ENCODE measurements at places on chromosomes 5 and 9.

DNA sequence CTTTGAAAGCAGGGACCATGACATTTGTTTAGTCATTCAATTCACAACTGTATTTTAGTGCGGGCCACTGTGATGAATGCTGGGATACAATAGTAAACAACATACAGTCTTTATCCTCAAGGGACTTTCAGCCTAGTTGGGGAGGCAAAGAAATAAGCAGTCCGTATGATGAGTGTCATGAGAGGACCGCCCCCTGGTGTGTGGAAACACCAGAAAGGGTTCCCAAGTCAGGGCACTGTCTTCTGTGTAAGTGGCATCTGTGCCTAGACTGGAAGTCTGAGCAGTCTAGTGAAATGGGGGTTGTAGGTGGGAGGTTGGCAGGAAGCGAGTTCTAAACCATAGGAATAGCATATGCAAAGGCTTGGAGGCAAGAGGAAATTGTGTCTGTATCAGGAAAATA, 6.8 kb downstream of the C9orf43 start:
- DNase-seq, result no peak

DNA sequence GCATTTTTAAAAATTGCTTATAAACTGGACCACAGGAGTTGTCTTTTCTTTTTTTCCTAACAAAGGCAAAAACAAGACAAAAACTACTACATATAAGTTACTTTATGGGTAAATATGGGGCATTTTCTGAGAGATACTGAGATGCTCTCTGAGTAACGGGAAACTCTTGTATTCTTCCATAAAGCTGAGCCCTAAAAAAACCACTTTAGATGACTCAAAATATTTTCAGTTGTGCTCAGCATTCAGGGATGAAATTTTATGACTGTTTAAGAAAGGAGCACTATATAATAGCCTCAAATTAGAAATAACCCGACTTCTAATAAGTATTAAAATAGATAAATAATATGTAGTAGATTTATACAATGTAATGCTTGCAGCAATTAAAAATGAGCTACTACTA, 644.5 kb downstream of the KCTD16 start:
- no peak for DNase-seq

DNA sequence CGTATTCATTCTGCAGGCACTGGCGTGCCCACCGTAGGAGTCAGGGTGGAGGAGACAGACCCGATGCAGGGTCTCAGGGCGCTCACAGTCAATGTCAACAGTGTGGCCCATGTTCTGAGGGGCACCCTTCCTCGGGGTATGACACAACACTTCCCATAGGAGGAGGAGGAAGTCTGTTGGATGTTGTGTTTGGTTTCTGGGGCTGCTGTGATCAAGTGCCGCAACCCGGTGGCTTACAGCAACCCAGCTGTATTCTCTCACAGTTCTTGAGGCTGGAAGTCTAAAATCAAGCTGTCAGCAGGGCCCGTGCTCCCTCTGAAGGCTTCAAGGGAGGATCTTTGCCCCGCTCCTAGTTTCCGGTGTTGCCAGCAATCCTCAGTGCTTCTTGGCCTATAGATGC, 5.6 kb upstream of the HNRNPAB start:
- no peak for DNase-seq

DNA sequence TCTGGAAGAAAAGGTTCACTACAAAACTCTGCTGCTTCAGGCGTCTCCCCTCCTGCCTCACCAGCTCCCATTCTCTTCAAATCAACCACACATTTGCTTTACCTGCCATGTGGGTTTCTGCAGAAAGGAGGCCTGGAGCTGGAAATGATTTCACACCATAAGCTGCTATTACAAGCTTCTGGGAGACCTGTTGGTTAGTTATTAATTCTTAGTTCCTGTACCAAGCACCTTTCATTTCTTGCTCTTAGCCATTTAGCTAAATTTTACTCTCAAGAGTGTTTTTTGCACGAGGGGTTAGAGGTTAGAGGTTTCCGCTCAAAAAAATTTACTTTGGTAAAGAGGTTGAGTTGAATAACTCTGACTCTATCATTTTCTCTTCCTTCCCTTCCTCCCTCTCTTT, 70.3 kb downstream of the MAP1B start:
- DNase-seq, result no peak

GRCh38 chr5:142221091-142221860, 103.5 kb downstream of the SPRY4 start:
- DNase-seq, result no peak

GRCh38 chr5:179991106-179991505, 80.5 kb downstream of the RNF130 start:
- no peak for DNase-seq
